ENCODE measurements at places on chromosomes 4 and X.

DNA sequence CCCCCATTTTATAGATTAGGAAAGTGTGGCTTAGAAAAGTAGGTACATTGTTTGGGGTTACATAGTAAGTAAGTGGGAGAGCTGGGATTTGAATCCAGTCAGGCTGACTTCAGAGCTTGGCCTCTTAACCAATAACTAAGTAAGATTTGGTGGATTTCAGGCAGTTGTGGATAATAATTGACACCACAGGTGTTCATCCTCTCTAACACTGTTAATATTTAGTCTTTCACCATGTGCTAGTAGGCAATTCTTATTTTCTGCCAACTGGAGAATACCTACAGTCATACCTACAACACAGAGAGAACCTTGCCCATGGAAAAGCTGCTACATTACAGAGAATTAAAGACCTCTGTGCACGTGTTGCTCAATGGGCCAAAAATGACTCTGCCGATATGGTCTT, 89.5 kb downstream of the DIAPH2 start:
- DNase-seq = no peak

GRCh38 chrX:13936521-13937225, 93.0 kb downstream of the GEMIN8 start:
- DNase-seq = no peak

GRCh38 chrX:51837451-51837850, 56.0 kb upstream of the MAGED1 start:
- no peak for DNase-seq

DNA sequence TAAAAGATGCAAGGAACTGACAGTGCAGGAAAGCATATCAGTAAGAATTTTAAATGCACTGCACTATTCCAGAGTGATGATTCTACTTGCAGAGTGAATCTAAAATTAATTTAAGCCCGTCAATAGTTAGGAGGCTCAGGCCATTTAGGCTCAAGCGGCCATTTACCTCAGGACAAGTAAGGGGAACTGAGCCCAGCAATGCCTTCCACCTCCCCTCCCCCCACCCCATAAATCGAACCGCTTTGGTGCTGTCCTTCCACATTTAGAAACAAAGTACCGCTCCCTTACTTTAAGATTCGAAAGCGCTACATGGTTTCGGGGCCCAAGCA, 665 bp downstream of the RBM41 start:
- DNase-seq = no peak

DNA sequence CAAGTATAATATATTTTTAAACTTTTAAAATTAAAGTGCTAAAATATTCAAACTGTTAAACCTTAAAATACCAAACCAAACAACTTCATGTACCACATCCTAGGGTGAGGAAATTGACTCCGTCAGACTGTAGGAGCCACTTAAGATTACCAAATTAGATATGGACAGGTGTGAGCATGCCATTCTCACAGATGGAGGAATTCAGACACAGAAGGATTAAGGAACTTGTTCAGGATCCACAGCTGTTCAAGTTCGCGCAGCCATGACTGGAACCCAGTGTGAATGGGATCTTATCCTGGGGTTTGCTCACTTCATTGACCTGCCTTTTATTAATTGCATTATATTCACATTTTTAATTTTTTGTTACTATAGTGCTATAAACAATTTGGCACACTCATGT, 224.9 kb upstream of the PCDH7 start:
- no peak for DNase-seq

- DNase-seq = no peak
Measured at GRCh38 chr4:156251373-156252065, 297.9 kb upstream of the CTSO start.

- DNase-seq = peak; percentile 8
Measured at GRCh38 chrX:41796046-41796445, 72.1 kb downstream of the GPR82 start.

DNA sequence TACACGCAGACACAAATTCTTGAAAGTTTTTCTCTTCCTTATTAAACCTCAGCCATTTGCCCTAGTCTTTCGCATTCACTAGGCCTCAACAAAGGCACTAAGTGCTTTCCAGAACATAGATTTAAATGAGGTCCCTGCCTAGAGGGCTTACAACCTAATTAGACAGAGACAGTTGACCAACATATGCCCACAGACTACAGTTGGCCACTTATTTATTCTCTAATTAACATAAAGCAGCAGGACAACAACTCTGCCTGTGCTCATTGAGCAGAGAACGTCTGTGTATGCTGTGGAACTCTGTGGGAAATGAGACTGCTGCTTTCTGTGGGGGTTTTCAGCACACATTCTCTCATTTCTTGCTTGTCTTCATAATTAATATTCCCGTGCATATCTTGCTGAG, 303.0 kb upstream of the TACR3 start:
- no peak for DNase-seq

DNA sequence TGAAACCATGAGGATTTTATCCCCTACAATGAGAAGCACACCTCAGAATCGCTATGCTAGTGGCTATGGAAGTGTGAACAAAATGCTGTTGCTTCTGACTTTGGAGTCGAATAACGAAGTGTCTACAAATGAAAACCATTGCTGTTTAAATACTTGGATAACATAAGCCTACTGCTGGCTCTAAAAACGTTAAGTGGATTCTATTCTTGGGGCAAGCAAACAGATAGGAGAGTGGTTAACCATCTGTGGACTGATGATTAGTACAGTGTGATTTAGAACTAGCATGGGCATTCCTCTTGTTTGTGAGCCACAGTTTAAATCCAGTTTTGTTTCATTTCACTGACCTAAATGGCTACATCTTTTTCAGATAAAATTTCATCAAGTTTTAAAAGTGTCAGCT, 109.7 kb upstream of the PNPLA4 start:
- no peak for DNase-seq

DNA sequence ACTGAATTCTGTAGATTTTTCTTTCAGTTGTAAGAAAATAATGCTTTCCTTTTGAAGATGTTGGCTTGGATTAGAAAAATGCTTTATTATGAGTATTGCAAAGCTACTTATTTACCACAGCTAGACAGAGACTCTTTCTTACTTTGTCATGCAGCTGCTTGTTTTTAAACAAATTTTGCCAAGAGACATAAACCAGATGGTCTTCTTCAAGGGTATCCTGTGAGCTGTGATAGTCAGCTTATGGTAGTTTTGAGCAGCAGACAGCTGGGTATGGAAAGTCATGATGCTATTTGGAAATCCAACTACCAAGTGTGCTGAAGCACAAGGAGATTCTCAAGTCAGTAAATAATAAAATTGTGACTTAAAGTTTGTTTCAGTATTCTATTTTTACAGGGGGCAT, 941.5 kb downstream of the DMD start:
- DNase-seq = no peak

DNA sequence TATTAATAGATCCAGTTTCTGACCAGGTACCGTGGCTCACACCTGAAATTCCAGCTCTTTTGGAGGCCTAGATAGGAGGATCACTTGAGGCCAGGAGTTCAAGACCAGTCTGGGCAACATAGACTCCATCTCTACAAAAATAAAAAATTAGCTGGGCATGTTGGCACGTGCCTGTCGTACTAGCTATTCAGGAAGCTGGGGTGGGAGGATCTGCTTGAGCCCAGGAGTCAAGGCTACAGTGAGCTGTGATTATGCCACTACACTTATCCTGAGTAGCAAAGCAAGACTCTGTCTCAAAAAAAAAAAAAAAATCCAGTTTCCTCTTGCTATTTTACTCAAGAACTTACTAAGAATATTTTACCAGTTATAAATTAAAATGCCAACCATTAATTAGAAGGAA, 91.7 kb downstream of the SLC10A6 start:
- DNase-seq = no peak

- DNase-seq = peak; percentile 78
Measured at GRCh38 chrX:21940356-21940829, at the start of gene SMS. Gene SMS, plus strand, starts transcription at chrX:21940709. Its CDS starts 116 bp downstream, at chrX:21940825.

- no peak for DNase-seq
Measured at GRCh38 chr4:138458751-138459150, 216.6 kb upstream of the SLC7A11 start.

DNA sequence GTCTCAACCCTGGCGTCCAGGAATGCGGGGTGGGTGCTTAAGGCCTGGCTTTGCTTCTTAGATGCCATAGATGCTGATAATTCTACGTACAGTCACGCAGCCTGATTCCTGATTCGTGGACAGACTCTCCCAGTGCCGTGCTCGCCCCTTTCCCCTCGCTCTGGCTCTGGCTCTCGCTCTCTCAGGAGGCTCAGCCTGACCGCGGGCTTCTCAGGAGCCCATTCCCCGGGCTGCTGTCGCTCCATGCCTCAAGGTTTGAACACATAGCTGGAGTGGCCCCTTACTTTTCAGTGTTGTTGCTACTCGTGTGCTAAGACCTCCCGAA, 59.2 kb upstream of the ZC4H2 start:
- DNase-seq = peak; percentile 14

GRCh38 chrX:100648458-100649417, 4.7 kb downstream of the SRPX2 start:
- DNase-seq = no peak

GRCh38 chrX:41334363-41335197, 618 bp downstream of the DDX3X start:
- DNase-seq = peak; percentile 91

DNA sequence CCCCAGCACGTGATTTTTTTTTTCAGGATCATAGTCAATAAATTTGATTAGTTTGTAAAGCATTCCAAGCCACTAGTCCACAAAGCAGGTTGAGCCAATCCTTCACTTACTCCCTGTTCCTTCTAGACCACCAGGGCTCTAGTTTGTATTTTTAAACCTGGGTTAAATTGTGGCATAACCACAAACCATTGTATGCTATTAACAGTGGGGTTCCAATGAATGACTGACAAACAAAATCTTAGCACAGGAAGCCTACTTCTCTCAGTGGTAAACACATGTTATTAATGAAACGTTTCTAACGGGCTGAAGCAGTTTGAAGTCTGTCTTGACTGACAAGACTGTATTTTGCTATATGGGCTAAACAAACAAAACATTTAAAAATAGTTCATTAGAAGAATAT, 48.6 kb upstream of the GYPA start:
- DNase-seq = no peak

DNA sequence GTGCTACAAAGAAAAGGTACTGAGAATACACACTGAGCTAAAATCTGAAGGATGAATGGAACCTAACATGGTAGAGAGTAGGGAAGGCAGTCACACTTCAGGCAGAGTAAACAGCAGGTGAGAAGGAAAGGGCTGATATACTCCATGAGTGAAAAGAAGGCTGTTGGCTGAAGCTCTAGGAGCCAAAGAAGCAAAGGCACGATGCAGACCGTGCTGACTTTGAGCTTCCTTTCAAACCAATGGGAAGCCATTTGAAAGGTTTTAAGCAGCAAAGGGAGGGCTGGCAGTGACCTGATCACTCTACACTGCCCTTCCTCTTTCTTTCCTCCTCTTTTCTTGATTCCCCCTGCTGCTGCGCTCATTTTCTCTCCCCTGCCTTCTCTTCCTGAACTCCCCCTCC, 66.4 kb downstream of the TMEM154 start:
- no peak for DNase-seq

GRCh38 chr4:36618102-36618501, 336.7 kb downstream of the DTHD1 start:
- DNase-seq = no peak

DNA sequence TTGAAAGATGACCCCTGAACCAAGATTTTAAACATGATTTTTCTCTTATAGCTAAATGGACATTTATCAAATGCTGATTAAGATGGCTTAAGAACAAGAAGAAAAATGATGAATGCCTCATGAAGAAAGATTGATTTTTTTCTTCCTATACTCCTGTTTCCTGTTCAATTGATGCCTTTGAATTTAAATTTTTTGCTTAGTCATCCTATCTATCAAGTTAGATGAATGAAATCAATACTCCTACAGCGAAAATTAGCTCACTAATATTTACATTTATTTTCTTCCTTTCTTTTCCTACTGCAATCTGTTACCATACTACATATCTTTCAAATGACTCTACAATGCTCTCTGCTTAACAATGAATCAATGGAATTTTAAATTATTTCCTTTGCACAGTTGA, 773.6 kb upstream of the DIAPH2 start:
- no peak for DNase-seq

DNA sequence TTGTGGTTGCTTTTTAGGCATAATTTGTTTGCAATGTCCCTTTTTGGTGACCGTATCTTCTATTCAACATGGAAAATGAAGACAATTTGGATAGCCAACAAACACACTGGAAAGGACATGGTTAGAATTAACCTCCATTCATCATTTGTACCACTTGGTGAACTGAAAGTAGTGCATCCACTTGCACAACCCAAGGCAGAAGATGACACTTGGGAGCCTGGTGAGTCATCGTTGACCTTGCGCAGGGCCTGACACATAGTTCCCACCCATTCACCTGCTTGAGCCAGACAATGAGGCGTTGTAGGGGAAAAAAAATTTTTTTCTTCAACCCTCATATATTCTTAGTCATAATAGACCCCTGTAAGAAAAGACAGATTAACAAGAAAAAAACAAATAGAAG, 32.4 kb downstream of the EGF start:
- DNase-seq = peak; percentile 15

DNA sequence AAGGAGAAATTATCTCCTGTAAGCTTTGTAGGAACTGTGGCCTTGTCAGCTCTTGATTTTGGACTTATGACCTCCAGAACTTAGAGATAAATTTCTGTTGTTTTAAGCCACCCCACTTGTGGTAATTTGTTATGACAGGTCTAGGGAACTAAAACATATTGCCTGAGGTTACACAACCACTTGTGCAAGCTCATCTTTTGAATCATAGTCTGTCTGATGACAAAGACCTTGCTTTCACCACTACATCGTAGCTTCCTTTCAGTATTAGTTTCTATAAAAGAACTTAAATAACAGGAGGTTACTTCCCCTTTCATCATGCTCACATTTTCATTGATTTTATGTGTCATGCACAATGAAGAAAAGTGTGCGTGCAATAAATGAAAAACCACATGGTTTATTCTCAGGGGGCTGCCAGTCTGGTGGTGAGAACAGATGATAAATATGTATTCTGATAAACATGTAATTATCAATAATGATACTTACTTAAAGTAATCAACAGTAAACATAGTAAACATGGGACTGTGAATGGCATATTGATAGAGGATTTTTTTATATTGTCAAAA, 690.0 kb upstream of the HS3ST1 start:
- DNase-seq = peak; percentile 8

GRCh38 chr4:121726642-121727268, 30.0 kb upstream of the ANXA5 start:
- peak; percentile 75 for DNase-seq

DNA sequence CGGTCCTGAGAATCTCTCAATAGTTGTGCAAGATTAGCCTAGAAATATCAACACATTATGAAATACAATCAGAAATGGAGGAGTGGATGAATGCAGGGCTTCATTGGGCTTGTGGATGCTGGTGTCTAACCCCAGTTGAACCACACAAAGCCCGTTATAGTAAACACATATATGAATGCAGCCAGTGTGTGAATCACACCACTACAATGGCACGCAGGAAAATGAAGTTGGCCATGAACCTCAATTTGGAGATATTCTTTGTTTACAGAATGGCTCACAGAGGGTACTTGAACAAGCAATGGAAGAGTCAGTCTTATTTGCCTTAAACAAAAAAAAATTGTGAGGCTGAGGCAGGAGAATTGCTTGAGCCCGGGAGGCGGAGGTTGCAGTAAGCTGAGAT, 57.8 kb downstream of the SOD3 start:
- DNase-seq = no peak

All from activated CD4-positive, alpha-beta T cell treated with anti-CD3 and anti-CD28 coated beads, Interleukin-2, Interleukin-6, amounts not matched to agents 100 ng/mL and 50 ng/mL, durations not matched to agents 16 hours and 8 hours (primary cell).